ENCODE measurements at places on chromosomes 1 and 21. TPM values are rescaled to one million over a fixed set of nuclear protein-coding genes. Genes with fewer than 3 reads are reported as not detected.

DNA sequence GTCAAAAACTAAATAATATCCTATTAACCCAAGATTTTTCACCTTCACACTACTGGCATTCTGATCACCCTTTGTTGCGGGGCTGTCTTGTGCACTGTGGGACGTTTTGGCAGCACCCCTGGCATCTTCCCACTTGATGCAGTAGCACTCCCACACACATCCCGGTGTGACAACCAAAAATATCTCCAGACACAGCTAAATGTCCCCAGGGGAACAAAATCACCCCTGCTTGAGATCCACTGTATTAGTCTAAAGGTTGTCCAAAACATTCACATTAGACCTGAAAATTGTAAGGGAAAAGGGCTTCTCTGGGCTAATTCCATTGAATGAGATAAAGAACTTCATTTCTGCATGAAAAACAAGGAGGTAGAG lies 37.8 kb downstream of the PLEKHO1 start:
- DNase-seq: no peak

The MROH7 gene
- polyA plus RNA-seq: not detected

DNA sequence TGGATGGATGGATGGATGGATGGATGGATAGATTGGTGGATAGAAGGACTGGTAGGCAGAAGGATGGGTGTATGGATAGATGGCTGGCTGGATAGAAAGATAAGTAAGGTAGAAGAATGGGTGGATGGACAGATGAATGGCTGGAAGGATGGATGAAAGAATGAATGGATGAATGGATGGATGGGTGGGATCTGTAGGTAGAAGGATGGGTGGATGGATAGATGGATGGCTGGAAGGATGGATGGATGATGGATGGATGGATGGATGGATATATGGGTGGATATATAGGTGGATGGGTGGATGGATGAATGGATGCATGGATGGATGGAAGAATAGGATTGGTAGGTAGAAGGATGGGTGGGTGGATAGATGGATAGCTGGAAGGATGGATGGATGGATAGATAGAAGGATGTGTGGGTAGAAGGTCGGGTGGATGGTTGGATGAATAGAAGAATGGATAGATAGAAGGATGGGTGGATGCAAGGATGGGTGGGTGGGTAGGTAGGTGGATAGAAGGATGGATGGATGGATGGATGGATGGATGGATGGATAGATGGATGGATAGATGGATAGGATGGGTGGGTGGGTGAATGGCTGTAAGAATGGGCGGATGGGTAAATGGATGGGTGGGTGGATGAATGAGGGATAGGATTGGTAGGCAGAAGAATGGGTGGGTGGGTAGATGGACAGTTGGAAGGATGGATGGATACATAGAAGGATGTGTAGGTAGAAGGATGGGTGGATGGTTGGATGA lies 7.5 kb downstream of the MASP2 start:
- DNase-seq: no peak

- no peak for DNase-seq
Measured at GRCh38 chr1:151958959-151959358, 34.7 kb downstream of the S100A10 start.

The LELP1 gene
- not detected for polyA plus RNA-seq

DNA sequence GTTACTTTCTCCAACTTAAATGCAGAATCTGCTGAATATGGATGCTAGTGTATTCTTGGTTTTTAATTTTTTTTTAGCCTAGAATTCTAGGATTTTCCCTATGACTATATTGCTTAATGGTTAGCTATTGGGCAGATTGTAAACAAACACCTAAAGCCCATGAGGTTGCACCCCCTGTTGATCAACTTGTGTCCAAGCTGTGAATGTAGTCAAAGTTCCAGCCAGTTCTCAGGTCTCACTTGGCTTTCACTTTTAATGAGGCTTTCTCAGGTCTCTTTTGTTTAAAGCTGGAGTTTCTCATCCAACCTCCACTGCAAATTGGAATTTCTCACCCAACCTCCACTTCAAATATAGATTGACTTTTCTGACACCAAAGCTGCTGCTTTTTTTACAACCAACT lies 35.9 kb downstream of the FCER1A start:
- no peak for DNase-seq

The RGS1 gene
- not detected for polyA plus RNA-seq

DNA sequence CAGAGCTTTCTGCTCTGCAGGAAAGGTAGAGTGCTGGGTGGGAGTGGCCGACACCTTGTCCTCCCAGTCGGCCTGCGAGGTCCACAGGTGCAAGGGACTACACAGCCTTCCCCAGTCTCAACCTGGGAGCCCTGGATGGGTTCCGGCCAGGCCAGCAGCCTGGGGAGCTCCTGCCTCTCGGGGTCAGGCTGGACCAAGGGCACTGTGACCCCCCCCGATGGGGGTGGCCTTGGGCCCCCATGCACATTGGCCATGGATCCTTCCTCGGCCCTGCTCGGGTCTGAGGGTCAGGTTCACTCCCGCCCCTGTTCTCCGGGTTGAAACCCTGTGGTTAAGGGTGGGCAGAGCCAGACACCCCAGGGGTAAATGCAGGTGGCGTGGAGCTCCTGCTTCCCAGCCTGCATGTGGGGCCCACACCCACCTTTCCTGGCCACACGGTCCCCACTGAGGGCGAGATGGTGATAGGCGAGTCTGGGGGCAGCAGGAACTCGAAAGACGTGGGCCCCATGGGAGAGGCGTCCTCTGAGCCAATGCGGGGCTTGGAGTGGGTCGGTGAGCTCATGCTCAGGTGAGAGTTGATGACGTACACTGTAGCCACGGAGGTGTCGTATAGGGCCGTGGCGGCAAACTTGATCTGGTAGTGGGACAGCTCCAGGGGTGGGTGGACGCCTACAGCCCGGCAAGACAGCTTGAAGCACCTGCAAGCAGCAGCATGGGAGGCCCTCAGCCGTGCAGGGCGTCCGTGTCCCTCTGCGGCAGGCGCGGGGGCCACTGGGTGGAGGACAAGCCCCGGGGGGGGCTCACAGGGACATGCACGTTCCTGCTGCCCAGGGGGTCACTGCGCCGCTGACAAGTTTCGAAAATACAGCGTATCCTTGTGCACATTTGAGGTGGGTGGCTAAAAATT lies 10.8 kb upstream of the TMEM52 start:
- no peak for DNase-seq

GRCh38 chr1:117318011-117318410 lies 49.2 kb upstream of the MAN1A2 start:
- DNase-seq: no peak

DNA sequence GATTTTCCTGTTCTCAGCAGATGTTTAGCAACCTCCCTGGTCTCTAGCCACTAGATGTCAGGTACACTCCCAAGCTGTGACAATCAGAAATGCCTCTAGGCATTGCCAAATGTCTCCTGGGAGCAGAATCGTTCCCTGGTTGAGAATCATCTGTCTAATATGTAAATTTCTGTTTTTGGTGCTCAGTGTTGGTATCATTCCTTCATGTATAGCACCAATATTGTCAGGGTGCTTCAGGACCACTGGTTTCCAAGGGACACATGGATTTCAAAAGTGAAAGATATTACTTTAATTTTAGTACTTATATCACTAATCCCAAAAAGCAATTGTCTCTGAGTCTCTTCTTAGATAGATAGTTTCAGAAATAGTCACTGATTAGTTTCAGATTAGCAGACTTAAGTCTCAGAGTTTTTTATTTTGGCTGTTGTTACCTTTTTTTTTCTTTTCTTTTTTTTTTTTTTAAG lies 160.1 kb downstream of the PTPRC start:
- no peak for DNase-seq

GRCh38 chr21:36171741-36172331 lies 15.2 kb downstream of the DOP1B start:
- no peak for DNase-seq

The C1orf35 gene
- 14.5 TPM for polyA plus RNA-seq

GRCh38 chr1:154190550-154190949 lies 1.4 kb downstream of the TPM3 start:
- DNase-seq: no peak

The CELA3A gene
- not detected for polyA plus RNA-seq

DNA sequence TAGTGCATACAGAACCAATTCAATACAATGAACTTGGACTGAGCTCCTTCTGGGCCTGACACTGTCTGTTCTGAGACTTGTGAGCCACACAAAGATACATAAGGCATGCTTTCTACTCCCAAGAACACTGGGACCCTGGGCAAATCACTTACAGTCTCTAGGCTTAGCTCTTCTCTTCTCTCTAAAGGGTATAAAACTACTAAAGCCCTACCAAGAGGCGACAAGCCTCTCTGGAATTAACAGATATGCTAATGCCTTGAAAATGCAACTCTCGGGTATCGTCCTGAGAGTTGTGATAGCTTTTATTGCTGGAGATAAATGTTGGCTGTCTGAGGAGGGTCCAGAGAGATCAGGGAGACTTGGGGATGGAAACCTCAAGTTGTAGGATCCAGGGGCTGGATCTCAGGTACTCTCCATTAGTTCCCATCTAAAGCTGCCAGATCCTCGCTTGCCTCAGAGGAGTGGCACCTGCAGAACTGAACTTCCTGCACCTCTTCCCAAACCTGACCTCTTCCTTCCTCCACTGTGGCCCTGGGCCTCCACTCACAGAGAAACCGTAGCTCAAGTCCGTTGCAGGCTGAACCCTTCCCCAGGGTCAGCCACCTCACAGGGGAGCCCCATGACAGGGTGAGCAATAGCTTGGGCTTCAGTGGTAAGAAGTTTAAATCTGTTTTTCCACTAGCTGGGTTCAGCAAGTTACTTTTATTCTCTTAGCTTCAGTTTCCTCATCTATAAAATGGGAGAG lies 11.5 kb upstream of the CFAP45 start:
- no peak for DNase-seq

- DNase-seq: no peak
Measured at GRCh38 chr1:160204526-160205241, 500 bp upstream of the PEA15 start.

GRCh38 chr1:194469282-194469681 lies 1282.9 kb upstream of the B3GALT2 start:
- no peak for DNase-seq

The PROX1 gene
- polyA plus RNA-seq: 0.09 TPM

DNA sequence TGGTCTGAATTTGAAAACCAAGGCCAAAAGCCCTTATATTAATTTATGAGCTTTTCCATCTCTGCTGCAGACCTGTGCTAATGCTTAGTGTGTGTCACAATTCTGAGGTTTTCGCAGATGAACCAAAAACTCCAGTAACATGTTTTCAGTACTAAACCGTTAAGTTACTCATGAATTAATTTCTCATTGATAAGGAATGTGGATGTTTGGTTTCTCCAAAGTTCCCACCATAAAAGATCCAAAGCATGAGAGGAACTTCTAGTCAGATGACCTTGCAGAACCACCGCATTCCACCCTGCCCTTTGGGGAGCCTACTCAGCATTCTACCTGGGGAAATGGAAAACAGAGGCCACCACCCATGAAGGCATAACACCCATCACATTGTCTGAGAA lies 7.5 kb upstream of the LEPR start:
- DNase-seq: peak; percentile 64

The PRPF38A gene
- 22.1 TPM for polyA plus RNA-seq

The SYT11 gene
- 0.11 TPM for polyA plus RNA-seq

- DNase-seq: no peak
Measured at GRCh38 chr1:211213702-211214101, 45.5 kb upstream of the RCOR3 start.
